ENCODE measurements at places on chromosomes 12 and 14.

GRCh38 chr12:112868459-112869041, 38.2 kb upstream of the OAS1 start:
- DNase-seq, result no peak

DNA sequence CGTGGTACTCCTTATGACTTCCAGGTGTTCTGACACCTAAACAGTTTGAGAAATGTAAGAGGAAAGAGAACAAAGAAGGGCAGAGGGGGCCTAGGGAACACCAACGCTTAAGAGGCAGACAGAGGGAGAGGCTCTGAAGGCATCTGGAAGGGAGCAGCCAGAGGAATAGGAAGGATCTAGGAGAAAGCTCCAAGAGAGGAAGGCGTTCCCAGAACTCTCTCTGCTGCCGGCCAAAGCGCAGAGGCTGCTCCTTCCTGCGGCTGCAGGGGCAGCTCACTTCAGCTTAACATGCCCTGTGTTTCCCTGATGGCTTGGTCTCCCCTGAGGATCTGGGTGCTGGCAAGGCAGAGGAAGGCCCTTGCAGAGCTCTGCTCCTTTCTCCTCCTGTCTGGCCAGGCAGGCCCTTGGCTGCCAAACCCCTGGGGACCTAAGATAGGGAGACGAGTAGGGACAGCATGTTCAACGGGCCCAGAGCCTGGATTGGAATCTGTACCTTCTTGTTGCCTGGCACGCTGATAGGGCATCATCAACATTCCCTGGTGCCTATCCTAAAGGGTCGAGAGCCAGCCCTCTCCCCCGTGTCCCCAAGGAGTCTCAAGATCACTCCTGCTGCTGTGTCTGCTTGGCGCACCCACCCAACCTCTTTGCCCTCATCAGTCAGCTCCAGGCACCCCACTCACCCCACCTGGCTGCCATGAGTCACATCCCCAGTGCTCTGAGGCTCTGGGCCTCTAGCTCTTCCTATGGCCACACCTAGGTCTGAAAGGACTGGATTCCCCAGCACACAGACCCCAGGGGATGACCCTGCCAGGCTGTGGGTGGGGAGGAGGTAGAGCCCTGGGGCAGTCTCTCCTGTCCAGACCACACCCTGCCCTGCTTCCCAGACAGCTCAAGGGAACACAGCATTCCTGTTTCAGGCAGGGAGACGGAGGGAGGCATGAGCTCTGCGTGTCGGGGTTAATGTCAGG, 45.6 kb downstream of the LTBP2 start:
- DNase-seq, result no peak

GRCh38 chr14:62614122-62614521, 431.1 kb downstream of the KCNH5 start:
- DNase-seq, result no peak

DNA sequence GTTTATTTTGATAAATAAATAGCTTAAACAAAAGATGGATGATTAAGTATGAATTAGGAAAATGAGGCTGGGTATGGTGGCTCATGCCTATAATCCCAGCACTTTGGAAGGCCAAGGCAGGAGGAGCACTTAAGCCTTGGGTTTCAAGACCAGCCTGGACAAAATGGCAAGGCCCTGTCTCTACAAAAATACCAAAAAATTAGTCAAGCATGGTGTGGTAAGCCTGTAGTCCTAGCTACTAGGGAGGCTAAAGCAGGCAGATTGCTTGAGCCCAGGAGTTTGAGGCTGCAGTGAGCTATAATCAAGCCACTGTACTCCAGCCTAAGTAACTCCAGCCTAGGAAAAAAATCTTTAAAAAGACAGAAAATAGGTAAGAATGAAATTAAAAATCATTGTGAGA, 96.0 kb downstream of the BCL2L14 start:
- no peak for DNase-seq

- no peak for DNase-seq
These were observed 158.0 kb downstream of the SLC5A8 start for GRCh38 chr12:101051901-101052550.

- DNase-seq, result no peak
These were observed 41.9 kb downstream of the PAWR start for GRCh38 chr12:79648881-79649280.

- no peak for DNase-seq
These were observed 27.1 kb upstream of the CLMN start for GRCh38 chr14:95346820-95347219.

- no peak for DNase-seq
These were observed 103.3 kb downstream of the RBM19 start for GRCh38 chr12:113862590-113863454.

GRCh38 chr12:105978686-105979085, 160.1 kb downstream of the NUAK1 start:
- no peak for DNase-seq

DNA sequence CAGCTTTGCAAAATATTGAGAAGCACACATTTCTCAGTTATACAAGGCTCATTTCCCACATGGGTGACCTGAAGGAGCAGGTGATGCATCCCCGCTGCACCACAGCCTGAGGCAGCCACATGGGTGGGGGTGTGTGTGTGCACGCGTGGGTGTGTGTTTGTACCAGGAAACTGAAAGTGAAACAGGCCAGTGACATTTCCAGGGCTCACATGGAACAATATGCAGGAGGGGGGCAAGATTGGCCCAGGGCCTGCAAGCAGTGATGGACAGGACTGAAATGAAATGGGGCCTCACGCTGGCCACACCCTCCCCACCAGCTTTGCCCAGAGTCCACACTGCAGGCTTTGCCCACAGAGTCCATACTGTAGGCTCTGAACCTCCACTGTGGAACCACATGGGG, 154.2 kb upstream of the PARP11 start:
- DNase-seq, result peak; percentile 88

DNA sequence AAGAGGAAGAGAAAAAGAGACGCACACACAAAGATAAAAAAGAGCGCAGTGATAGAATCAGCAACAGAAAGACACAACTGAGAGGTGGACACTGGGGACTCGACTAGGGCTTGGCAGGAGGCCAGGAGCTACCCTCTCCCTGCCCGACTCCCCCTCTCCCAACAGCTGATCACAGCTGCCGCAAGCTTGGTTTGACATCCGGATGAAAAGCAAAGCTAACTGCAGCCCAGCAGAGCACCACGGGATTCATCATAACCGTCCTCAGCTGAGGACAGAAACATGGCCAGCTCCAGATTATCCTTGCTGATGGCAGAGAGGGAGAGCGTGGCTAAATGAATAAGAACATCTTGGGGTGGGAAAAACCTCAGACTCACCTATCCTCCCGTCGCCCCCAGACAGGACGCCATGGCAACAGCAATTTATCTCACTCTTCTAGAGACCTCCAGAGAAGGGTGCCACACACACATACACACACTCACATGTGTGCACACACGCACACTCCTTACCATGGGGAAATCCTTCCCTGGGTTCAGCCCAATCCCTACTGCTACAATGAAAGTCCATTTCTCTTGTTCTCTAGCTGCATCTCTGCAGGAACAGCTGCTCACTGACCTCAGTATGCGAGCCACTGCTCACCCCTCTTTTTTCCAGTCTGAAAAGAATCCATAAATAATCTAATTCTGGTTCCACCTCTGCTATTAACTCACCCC, 135.3 kb downstream of the NTF3 start:
- DNase-seq, result no peak

DNA sequence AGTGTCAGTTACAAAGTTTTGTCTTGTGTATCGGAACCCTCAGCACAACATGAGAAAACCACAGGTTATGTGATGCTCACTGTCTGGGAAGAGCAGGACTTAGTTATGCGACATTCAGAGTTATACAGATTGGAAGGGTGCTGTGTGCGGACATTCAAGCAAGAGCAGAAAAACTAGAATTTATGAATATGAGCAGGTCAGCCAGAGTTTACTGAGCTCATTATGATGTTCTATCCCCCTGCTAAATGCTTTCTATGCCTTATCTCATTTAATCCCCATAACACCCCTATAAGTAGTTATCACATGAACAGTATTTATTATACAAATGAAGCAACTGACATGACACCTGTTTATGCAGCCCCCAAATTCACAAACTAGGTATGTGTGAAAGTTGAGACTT, 1083.2 kb downstream of the FLRT2 start:
- no peak for DNase-seq

DNA sequence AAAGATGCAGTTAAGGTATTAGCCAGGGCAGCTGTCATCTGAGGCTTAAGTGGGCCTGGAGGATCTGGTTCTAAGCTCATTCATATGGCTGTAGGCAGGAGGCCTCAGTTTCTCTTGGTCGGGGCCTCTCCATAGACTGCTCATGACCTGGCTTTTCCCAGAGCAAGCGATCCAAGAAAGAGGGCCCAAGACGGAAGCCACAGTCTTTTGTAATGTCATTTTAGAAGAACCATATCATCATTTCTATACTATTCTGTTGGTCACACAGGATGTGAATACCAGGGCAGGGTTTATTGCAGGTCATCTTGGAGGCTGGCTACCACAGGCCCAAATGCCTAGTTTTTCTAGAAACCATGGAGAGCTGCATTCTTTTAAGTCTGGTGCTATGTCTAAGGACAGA, 47.7 kb downstream of the GNG2 start:
- DNase-seq, result no peak

- DNase-seq, result no peak
These were observed 183.8 kb downstream of the SLC25A21 start for GRCh38 chr14:36988568-36988967.

DNA sequence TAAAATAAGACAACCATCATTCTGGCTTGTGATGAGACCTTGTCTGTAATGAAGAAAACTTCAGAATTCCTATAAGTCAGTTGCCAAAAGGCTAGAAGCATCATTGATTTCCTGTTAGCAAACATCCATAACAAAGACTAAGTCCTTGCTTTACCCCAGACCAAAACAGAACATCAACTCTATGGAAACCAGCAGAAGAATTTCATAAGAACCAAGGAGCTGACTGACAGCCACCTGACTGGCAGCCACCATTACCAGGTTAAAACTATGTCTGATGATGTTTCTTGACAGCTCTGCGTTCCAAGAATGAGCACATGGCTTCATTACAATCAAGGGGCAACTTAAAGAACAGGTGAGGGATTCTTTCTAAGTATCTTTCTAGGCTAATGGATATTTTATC, 29.3 kb downstream of the HECTD4 start:
- no peak for DNase-seq

DNA sequence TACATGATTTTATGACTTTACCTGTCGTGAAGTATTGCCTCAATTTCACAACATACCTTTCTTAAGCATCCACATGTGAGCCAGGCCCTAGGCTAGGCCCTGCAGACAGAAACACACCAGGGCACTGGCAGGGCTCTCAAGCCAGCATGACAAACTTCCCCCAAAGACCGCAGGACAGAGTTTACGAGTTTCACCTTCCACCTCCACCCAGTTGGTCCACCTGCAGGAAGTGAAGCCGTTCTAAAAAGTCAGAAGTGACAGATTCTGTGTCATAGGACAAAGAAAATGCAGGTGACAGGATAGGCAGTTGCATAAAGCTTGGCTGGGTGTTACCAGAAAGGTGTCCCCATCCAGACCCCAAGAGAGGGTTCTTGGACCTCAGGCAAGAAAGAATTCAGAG, 382.3 kb downstream of the PCNX1 start:
- DNase-seq, result no peak

GRCh38 chr14:34693228-34693939, 21.0 kb downstream of the CFL2 start:
- DNase-seq, result no peak

GRCh38 chr12:54983536-54984101, 943 bp downstream of the TESPA1 start:
- DNase-seq, result peak; percentile 81

Measured in activated effector memory CD4-positive, alpha-beta T cell treated with anti-CD3 and anti-CD28 coated beads, Interleukin-2, amount 50 U/mL, for 16 hours (primary cell).